Right lobe of liver (tissue), 6 donors: ENCODE measurements at places on chromosomes 16 and 17. TPM values are rescaled to one million over a fixed set of nuclear protein-coding genes. Genes with fewer than 3 reads are reported as not detected.

Gene NOS2
- not detected for total RNA-seq

Gene SLC38A7
- 23.8 TPM for total RNA-seq

Gene PPY
- total RNA-seq, result not detected

GRCh38 chr17:67435122-67435521 lies 58.0 kb downstream of the PITPNC1 start:
- no peak for DNase-seq

- no peak for DNase-seq
Measured at GRCh38 chr17:75227729-75228128, 22.2 kb downstream of the NUP85 start.

- DNase-seq, result no peak
Measured at GRCh38 chr16:88812513-88813268, 963 bp upstream of the APRT start.

DNA sequence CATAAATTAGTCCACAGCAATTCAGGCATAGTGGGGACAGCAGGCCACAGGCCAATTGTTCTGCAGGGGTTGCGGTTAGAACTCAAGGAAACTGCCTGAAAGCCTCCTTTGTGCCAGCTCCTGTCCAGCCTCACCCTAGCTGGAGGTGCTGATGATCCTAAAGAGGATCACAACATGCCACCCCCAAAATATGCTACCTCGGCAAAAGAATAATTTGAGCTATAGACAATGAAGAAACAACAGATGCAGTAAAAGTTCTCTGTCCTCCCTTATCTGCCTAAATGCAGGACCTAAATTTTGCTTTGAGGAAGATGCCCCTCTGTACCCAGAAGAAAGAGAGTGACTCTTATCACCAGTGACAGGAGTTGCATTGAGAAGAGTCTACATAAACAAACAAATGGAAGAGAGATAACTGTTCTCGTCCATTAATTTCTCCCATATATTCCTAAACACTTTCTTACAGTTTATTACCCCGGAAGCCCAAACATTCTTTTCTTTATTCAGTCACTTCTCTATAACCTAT lies 14.7 kb downstream of the ALOX15 start:
- no peak for DNase-seq

GRCh38 chr16:4105848-4106247 lies 10.4 kb downstream of the ADCY9 start:
- DNase-seq, result no peak

- no peak for DNase-seq
Measured at GRCh38 chr16:17107450-17107849, 363.3 kb downstream of the XYLT1 start.

Gene NPTX1
- not detected for total RNA-seq

DNA sequence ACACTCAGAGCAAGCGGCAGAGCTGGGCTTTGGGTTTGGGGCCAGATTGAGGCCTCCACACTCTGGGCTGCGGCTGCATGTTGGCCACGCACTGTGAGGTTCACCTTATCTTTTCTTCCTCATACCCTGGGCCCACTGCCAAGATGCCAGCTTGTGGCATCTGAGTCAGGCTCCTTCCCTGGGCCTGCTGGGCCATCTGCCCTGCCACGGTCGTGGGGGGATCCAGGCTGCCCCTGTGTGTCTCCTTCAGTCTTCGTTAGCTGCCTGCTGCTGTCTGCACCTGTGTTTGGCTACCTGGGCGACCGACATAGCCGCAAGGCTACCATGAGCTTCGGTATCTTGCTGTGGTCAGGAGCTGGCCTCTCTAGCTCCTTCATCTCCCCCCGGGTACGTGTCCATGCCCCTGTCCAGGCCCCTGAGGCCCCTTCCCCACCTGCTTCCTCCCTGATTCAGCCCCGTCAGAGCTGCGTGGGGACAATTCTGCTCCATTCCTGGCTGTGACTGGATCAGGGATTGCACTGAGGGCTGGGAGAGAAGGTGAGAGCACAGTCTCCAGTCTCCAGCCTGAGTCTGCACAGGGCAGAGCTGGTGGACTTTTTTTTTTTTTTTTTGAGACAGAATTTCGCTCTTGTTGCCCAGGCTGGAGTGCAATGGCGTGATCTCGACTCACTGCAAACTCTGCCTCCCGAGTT lies 11.2 kb downstream of the SPNS3 start:
- peak; percentile 85 for DNase-seq

Gene SLFN13
- total RNA-seq, result 0.68 TPM

GRCh38 chr17:47686664-47687327 lies 7.2 kb upstream of the TBKBP1 start:
- no peak for DNase-seq

- no peak for DNase-seq
Measured at GRCh38 chr16:31242206-31242605, 17.6 kb upstream of the ITGAM start.

DNA sequence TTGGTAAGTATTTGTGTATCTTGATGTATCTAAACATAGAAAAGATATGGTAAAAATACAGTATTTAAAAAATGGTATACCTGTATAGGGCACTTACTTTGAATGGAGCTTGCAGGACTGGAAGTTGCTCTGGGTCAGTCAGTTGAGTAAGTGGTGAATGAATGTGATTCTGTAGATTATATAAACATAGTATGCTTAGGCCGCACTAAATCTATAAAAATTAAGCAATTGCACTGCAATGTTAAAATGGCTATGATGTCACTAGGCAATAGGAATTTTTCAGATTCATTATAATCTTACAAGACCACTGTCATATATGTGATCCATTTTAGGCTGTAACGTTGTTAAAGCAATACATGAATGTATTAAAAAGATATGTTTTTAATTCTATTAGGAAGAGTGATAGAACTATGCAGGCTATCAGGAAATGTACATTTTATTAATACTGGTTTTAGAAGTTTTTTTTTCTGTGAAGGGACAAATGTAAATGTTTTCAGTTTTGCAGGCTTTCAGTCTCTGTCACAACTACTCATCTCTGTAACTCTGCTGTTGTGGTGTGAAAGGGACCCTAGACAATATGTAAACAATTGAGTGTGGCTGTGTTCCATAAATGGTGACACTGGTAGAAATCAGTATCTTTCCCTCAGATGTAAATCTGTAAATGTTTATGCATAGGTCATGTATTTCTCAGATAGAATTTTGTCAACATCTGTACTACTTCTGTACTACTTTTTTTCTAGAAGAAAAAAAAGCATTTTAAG lies 10.5 kb downstream of the CBFB start:
- no peak for DNase-seq

Gene ARSG
- total RNA-seq, result 2.6 TPM

Gene PPP1R27
- total RNA-seq, result 0.62 TPM

Gene SULT1A3
- 8.5 TPM for total RNA-seq

DNA sequence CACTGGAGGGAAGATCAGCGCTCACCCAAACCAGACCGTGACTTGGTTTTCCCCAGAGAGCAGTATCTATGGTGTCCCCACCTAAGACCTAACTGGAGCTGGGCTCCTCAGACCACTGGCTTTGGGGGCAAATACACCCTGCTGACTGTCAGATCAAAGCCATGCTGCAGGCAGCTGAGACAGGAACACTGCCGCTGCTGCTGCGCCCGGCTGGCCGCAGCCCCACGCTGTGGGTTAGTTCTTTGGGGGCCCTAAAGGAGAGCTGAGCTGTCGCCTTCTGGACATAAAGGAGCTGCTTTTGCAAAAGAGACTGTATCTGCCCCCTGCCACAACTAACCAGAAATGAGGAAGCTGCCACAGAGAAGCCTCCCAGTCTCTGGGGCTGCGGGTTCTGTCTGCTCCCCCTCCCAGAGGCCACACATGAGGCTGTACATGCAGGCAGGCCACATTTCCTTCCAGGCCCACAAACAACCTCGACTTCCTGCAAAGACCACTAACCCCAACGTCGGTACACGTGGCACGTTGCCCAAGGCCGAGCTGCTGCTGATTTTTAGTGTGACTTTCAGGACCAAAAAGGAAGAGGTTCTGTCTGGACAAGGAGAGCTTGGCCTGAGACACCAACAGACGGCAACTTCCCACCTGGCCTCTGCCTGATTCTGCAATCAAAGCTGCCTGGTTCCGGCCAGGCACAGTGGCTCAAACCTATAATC lies 18.2 kb upstream of the ABR start:
- DNase-seq, result peak; percentile 74

DNA sequence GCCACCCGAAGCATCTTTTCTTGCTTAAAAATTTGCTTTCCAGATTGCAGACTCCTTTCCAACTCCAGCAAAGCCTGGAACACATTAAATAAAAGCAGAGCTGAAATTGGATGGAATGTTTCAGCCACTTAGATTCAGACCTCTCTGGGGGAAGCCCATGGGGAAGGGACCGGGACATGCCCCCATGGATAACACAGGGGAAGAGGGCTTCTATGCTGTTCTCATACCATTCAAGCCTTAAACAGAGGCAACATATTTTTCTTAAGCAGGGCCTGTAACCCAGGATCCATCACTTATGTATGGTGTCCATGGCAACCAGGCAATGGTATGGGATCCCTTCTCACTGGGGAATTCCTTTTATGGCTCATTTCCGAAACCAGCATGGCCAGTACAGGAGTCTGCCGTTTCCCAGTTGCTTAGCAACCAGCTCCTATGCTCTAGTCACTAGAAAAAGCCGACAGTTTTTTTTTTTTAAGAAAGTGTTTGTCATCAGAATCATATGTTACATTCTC lies 62.0 kb upstream of the MARCHF10 start:
- peak; percentile 5 for DNase-seq

Gene EPOP
- 2.7 TPM for total RNA-seq

Gene XYLT1
- 0.49 TPM for total RNA-seq

DNA sequence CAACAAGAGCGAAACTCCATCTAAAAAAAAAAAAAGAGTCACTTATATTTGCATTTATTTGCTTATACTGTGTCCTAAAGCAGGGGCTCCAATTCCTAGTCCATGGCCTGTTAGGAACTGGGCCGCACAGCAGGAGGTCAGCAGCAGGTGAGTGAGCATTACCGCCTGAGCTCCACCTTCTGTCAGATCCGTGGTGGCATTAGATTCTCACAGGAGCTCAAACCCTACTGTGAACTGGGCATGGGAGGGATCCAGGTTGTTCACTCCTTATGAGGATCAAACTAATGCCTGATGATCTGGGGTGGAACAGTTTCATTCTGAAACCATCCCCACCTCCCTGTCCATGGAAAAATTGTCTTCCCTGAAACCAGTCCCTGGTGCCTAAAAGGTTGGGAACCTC lies 24.9 kb downstream of the ITGB3 start:
- DNase-seq, result no peak

Gene KRTAP3-1
- total RNA-seq, result not detected

GRCh38 chr17:31834448-31834847 lies 24.6 kb downstream of the COPRS start:
- DNase-seq, result no peak

Gene ITGA3
- 3.2 TPM for total RNA-seq

- DNase-seq, result no peak
Measured at GRCh38 chr17:39376434-39376833, 25.0 kb downstream of the FBXL20 start.

DNA sequence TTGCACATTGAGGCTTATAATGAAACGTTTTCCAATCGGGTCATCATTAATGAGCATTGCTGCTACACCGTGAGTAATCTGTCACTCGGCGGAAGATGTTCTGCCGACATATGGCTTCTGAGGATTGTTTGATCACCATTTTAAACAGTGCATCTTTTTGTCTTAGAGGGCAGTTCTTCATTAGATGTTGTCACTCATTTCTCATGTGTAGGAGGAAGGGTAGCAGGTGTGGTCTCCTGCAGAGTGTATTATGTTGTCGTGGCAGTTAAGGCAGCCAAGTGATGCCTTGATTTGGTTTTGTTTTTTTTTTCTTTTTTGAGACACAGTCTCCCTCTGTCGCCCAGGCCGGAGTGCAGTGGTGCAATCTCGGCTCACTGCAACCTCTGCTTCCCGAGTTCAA lies 50.5 kb downstream of the SEC14L1 start:
- DNase-seq, result no peak

DNA sequence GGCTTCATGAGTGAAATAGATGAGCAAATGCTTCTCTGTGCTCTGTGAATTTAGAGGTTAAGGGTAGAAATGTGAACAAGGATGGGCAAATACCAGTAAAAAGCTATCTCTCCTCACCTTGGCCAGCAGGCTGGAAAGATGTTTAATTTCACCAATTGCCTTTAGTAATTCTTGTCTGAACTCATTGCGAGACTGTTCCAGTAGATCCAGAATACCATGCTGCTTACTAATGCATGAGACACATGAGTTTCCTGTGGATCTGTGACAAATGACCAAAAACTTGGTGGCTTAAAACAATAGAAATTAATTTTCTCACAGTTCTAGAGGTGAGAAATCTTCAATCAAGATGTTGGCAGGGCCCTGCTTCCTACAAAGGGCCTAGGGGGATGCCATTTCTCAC lies 9.3 kb upstream of the ZNF624 start:
- no peak for DNase-seq

Gene CDC27
- total RNA-seq, result 32.3 TPM

Gene PPP1R9B
- 9.9 TPM for total RNA-seq

DNA sequence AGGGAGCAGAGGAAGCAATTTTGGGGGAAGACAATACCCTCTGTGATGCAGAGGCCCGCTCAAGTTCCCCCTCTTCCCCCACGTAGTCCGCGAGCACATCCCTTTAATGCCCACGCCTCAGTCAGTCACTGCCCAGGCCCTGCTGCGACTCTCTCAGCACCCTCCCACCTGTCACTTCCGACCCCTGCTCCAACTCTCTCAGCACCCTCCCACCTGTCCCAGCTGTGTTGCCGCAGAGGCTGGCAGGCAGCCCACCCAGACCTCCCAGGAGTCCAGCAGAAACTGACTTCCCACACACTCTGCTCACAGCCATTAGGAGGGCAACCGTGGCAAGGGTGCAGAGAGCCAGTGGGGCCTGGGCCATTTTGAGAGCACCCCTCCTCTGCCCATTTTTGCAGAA lies 92.7 kb downstream of the WSCD1 start:
- no peak for DNase-seq
